ENCODE measurements at places on chromosomes 11 and 22.
A peak's percentile ranks its signal among the peaks of the same experiment; 100 is the strongest.

DNA sequence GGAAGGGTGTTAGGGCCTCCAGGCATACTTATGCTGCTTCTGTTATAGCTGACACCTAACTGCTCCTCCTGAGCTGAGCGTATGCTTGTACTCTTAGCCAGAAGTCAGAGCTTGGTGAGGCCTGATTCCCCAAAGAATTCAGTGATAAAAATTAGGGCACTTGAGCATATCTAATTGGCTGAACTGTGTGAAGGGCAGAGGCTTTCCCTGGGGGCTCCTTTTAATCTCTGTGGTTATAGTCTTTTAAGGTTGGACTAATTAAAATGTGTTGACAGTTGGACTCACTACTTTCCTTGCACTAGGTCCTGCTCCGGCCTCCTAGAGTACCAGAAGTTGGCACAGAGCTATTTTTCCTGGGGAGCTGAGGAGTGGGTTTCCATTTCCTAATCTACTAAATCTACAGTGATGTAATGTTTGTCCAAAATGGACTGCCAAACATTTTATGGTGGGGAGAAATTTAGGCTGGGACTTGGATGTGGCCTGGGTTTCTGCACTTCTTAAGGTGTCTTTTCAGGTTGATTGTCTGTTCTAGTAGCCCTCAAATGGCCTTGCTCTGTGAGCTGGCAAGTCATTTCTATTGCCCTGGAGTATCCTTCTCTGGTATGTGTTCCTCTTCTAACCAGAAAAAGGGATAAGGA, 18.4 kb downstream of the STIM1 start:
- no peak overlapping the region for H3K27ac ChIP-seq
- no peaks in the 10 kb centered on the region for H3K36me3 ChIP-seq
- H3K4me3 ChIP-seq = no peak overlapping the region

DNA sequence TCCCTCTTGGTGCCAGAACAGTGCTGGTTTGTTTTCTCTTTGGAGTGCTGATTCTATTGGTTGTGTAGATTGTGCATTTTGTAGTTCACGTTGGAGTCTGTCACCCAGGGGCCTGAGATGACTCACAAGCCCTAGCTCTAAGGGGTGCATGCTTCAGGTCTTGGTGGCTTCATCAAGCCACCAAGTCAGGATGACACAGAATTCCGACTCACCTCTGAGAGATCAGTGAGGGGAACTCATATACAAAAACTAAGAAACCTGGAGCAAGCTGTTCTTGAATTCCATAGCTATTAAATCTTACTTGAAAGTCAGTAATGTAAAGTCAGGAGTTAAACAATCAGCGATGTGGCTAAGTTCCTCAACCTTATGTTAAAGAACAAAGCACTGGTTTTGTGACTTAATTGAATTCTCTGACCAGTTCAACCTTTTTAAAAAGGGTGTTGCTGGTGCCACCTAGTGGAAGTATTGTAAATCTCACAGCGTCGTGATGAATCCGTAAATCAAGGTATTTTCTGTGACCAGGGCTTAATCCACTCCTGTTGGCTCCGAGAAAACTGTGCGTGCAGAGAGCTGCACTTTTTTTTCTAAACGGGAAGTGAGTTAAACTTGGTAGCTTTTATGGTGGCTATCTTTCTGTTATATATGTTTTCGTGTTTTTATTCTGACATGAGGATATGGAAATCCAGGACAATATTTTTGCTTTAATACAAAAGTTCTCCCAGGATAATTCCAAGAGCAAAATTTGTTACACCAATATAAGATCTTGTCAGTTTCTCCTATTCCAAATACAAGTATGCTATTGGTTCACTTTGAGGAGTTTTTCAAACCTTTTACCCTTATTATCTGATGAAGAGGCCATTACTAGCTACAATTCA, 14.6 kb downstream of the MMP13 start:
- no peaks in the 10 kb centered on the region for H3K36me3 ChIP-seq
- DNase-seq = peak; percentile 66
- no peak overlapping the region for H3K27ac ChIP-seq
- no peaks in the 10 kb centered on the region for H3K27me3 ChIP-seq
- no peaks in the 10 kb centered on the region for H3K4me1 ChIP-seq

GRCh38 chr11:70637186-70637800, 239.0 kb downstream of the CTTN start:
- no peak overlapping the region for H3K4me3 ChIP-seq
- peaks cover 91% of the 10 kb centered on the region for H3K27me3 ChIP-seq
- H3K36me3 ChIP-seq = no peaks in the 10 kb centered on the region
- no peaks in the 10 kb centered on the region for H3K4me1 ChIP-seq

DNA sequence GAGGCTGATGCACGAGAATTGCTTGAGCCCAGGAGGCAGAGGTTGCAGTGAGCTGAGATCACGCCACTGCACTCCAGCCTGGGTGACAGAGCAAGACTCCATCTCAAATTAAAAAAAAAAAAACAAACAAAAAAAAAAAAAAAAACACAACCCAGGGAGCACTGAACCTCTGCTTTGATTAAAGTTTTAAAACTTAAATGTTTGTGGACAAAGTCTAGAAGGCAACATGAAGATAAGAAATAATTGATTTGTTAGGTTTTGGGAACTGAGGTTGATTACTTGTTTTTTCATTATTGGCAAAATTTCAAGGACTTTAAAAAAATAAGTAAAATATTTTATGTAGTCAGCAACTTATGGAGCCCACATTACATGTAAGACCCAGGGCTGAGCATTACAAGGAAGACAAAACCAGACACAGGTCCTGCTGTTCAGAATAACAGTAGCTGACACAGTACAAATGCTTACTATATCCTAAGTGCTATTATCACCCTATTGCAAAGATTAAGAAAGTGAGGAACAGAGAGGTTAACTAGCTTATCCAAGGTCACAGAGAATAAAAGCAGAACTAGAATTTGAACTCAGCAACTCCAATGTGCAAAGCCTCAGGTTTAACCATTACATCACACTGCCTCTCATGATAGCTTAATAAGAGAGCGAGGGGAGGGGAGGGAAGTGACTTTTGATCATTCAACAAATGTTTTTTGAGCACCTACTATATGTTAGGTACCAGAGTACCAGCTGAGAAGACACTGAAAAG, 2.3 kb upstream of the CRY2 start:
- no peak for DNase-seq
- no peak overlapping the region for H3K4me3 ChIP-seq
- no peak overlapping the region for H3K27ac ChIP-seq
- peaks cover 24% of the 10 kb centered on the region for H3K4me1 ChIP-seq

DNA sequence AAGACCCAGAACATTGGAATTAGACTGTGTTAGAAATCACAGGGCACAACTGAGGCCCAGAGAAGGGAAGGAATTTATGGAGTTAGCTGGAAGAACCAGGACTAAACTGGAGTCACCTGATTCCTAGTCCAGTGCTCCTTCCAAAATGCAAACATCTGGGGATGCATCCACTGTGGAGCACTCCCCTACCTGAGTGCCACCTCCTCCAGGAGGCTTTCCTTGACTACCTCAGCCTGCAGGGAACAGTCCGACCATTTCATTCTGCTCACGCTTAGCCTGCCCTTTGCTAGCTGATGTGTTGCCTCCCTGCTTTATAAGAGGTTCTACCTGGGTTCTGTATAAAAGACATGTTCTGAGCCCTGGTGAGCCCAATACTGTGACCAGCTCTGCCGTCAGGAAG, 24.0 kb downstream of the CHRDL2 start:
- H3K27ac ChIP-seq = no peak overlapping the region
- H3K27me3 ChIP-seq = no peaks in the 10 kb centered on the region
- DNase-seq = no peak
- H3K36me3 ChIP-seq = no peaks in the 10 kb centered on the region

- no peaks in the 10 kb centered on the region for H3K4me1 ChIP-seq
- H3K4me3 ChIP-seq = no peak overlapping the region
- no peak overlapping the region for H3K27ac ChIP-seq
These were observed 10.6 kb upstream of the CARD10 start for GRCh38 chr22:37529652-37530345.

Data from MM.1S (cell line).